Chondrocyte (in vitro differentiated cells): ENCODE measurements at places on chromosomes 1 and 21. TPM values are rescaled to one million over a fixed set of nuclear protein-coding genes. Genes with fewer than 3 reads are reported as not detected.
A peak's percentile ranks its signal among the peaks of the same experiment; 100 is the strongest.

DNA sequence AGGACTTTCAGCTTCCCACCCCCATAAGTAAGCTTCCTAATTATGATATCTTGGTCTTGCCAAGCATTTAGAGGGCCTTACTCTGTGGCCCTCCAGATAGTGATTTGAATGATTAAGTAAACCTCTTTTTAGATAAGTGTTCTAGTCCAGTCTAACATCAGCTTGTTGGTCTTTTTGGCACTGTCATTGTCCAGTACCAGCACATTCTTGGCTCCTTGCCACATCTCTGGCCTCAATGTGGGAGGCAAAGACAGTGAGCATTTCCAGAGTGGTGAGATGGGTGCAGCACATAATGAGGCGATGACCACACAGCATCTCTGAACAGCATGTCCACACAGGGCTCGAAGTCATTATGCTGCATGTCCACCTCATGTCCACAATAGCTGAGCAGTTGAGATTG, 6.1 kb downstream of the CAPZA1 start:
- H3K27me3 ChIP-seq: no peaks in the 10 kb centered on the region
- H3K27ac ChIP-seq: peak overlapping the region; percentile 46
- H3K36me3 ChIP-seq: peaks cover 4% of the 10 kb centered on the region
- no peak for DNase-seq

- H3K4me1 ChIP-seq: peaks cover 45% of the 10 kb centered on the region
- DNase-seq: no peak
- peak overlapping the region; percentile 92 for H3K27ac ChIP-seq
- no peaks in the 10 kb centered on the region for H3K27me3 ChIP-seq
- H3K4me3 ChIP-seq: peak overlapping the region; percentile 97
These were observed 624 bp downstream of the ARHGAP29 start for GRCh38 chr1:94236630-94237290.

DNA sequence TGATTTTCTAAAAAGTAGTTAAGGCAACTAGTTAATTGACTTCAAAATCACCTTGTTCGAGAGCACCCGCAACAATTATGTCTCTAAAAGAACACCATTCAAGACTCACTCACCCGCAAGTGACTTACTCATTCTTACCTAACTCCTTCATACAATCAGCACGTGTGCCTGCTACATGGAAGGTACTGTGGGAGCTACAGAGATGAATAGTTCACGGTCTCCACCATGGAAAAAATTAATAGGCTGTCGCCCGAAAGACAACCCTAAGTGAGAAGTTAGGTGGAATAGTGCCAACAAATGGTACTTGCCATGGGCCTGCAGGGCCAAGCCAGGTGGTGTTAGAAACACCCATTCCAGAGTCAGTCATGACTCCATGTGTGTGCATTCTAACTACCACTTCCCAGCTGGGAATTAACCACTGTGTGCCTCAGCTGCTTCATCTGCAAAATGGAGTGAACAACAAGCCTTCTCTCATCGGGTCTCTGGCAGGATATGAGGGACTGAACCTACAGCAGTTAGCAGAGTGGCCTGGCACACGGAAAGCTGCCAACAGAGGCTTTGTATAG, 7.1 kb downstream of the SSBP3 start:
- H3K27me3 ChIP-seq: no peaks in the 10 kb centered on the region
- H3K4me3 ChIP-seq: no peak overlapping the region
- DNase-seq: no peak
- peaks cover 23% of the 10 kb centered on the region for H3K4me1 ChIP-seq
- no peak overlapping the region for H3K27ac ChIP-seq

GRCh38 chr1:152061952-152062351, 25.1 kb upstream of the S100A11 start:
- no peak overlapping the region for H3K4me3 ChIP-seq
- H3K36me3 ChIP-seq: no peaks in the 10 kb centered on the region
- H3K4me1 ChIP-seq: no peaks in the 10 kb centered on the region
- peaks cover 29% of the 10 kb centered on the region for H3K27me3 ChIP-seq
- no peak overlapping the region for H3K27ac ChIP-seq
- no peak for DNase-seq

DNA sequence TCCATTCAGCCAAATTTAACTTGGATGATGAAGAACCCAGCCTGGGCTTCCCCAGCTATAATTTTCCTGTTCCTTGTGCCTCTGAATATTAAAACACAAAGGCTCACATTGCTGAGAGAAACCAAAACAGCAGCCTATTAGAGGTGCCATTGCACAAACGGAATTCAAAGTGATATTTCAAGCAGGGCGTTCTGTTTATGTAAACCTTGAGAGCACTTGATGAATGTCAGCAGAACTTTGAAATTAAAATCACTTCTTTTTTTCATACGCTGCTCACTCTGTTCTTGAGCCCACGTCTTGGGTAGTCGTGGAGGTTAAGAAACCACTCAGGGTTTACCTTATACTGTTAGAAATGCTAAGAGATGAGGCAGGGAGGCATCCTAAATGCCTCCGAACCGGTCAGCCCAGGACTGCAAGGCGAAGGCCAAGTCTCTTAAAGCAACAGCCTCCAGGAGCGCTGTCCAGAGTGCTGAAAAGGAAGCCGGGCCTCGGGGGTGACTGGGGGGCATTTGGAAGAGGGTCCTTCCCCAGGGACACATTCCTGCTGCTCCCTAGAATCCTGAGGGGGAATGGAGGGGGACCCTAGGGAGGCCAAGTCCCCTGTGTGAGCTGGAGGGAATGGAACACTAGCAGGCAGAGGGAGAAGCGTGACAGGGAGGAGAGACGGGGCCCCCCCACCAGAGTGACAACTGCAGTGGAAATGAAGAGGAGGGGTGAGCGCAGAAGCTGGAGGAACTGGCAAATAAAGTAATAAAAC, 154.8 kb upstream of the VAMP3 start:
- H3K4me1 ChIP-seq: peaks cover 2% of the 10 kb centered on the region
- H3K27me3 ChIP-seq: peaks cover 22% of the 10 kb centered on the region
- DNase-seq: no peak
- no peak overlapping the region for H3K4me3 ChIP-seq
- no peak overlapping the region for H3K27ac ChIP-seq

- no peaks in the 10 kb centered on the region for H3K27me3 ChIP-seq
- no peak overlapping the region for H3K4me3 ChIP-seq
- peaks cover 28% of the 10 kb centered on the region for H3K4me1 ChIP-seq
- no peak overlapping the region for H3K27ac ChIP-seq
- peaks cover 1% of the 10 kb centered on the region for H3K36me3 ChIP-seq
These were observed 59.9 kb downstream of the SIPA1L2 start for GRCh38 chr1:232570007-232570406.

DNA sequence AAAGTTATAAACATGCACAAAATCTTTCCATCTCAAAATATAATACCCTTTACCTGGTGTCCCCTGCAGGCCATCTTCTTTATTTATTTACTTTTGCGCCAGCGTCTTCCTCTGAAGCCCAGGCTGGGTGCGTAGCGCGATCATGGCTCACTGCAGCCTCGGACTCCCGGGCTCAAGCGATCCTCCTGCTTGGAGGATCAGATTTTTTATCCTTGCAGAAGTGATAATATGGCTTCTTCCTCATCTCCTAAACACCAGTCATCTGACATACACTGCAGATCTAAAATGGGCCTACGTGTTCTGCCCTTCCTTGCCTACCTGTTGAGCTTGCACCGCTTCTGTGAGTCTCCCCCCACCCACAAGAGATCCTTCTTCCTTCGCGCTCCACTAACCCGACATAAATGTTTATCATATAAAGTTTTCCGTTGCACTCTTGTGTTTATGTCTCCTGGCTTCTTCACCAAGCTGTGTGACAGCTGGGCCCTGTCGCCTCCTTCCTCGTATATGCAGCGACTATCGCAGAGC, 506 bp upstream of the SRP9 start:
- H3K36me3 ChIP-seq: no peaks in the 10 kb centered on the region
- H3K27me3 ChIP-seq: no peaks in the 10 kb centered on the region
- H3K4me3 ChIP-seq: no peak overlapping the region
- H3K27ac ChIP-seq: no peak overlapping the region
- DNase-seq: no peak

PCNX2 gene
- total RNA-seq: 9.5 to 18.5 TPM (median 12.0 TPM) in 3 replicates

RGS13 gene
- not detected in 3 replicates for total RNA-seq
